ENCODE measurements at places on chromosomes 11 and 22. TPM values are rescaled to one million over a fixed set of nuclear protein-coding genes. Genes with fewer than 3 reads are reported as not detected.

SYT12 gene
- total RNA-seq = not detected

MPZL2 gene
- total RNA-seq = 48.7 TPM

CARNS1 gene
- not detected for total RNA-seq

A4GALT gene
- 12.9 TPM for total RNA-seq

FOXR1 gene
- total RNA-seq = not detected

FAM227A gene
- total RNA-seq = 10.4 TPM

AP1B1 gene
- 39.7 TPM for total RNA-seq

DDX10 gene
- 27.9 TPM for total RNA-seq

FJX1 gene
- total RNA-seq = 2.1 TPM
